ENCODE measurements at places on chromosomes 2 and 18.

DNA sequence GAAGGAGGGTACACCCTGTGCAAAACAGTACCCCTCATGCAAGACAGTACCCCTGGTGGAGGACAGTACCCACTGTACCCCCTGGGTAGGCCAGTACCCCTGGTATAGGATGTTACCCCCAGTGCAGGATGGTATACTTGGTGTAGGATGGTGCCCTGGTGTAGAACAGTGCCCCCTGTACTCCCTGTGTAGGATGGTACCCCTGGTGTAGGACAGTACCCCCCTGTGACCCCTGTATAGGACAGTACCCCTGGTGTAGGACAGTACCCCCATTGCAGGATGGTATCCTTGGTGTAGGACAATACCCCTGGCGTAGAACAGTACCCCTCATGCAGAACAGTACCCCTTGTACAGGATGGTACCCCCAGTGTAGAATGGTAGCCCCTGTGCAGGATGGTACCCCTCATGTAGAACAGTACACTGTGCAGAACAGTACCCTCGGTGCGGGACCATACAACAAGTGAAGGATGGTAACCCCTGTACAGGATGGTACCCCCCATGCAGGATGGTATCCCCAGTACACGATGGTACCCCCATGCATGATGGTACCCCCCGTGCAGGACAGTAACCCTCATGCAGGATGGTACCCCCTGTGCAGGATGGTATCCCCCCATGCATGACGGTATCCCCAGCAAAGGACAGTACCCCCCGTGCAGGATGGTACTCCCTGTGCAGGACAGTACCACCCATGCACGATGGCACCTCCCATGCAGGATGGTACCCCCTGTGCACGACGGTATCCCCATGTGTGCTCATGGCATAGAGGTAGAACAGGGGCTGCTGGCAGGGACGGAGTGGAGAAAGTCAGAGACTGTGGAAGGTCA lies 248.0 kb downstream of the DCDC2C start:
- no peak for DNase-seq

- peak; percentile 6 for DNase-seq
Observed at GRCh38 chr18:48540251-48541025, 1.6 kb downstream of the CTIF start.

- no peak for DNase-seq
Observed at GRCh38 chr2:237900891-237901831, 41.7 kb downstream of the RAMP1 start.

DNA sequence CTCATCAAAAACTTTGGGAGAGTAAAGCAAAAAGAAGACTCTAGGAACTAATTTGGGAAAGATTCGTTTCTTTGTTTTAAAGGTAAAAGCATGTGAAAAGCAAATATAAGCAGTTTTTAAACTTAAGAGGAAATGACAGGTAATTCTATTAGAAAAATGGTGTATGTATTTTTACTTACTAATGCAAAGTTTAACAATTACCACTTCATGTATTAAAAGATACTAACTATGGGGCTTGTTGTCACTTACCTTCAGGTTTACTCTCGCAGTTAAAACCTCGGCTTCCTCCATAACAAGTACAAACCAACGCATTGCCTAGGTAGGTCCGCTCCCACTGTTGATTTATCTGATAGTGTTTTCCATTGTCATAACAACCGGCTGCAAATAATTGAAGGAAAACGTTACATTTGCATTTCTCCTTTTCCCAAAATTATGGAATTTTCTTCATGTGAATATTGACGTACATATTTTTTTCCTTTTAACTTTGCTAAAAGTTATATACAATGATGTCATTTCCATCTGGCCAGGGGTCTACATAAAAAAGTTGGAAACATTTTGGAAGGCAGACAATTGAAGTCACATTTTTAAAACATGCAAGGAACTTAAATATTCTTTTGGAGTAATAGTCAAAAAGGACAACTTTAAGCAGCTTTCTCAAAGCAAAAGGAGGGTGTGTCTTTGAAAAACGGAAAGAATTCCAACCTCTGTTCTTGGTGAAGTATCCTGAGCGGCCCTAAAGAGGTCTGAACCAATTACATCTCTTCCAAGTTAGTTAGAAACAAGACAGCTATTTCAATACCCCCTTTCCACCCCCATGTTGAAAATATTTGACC lies 1.2 kb downstream of the FN1 start:
- no peak for DNase-seq

DNA sequence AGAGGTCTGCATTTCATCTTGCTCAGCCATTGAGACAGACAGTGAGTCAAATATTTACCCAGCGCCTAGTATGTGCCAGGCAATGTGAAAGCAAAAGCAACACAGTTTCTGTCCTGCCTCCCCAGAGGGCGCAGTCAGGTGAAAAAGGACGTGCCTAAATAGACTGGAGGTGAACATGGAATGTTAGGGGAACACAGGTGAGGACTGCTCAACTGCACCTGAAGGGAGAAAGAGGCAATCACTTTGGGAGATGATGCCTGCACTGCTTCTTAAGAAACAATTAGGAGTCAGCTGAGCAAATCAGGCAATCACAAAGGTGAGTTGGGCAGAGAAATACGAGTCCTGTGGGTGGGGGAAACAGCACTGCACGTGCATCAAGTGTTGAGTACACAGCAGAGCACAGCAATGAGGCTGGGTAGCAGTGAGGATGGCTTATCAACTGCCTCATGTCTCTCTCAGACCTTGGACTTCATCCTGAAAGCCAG lies 218.3 kb upstream of the SMAD7 start:
- DNase-seq = peak; percentile 70

DNA sequence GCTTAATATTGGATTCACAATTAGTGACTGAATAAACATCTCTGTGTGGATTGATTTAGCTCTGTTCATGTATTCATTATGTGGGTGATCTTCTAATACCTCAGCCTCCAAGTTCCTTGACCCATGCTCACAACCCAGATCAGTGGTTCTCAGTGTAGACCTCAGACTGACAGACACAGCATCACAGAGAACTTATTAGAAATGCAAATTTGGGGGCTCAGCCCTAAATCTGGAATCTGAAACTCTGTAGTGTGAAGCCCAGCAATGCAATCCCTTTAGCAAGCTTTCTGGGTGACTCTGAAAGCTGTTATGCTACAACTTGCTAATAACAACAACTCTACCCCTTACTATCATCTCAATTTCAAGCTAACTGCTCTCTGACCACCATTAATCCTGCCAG lies 273.1 kb upstream of the FANCL start:
- DNase-seq = no peak

- DNase-seq = peak; percentile 79
Observed at GRCh38 chr2:44955593-44956392, 14.3 kb downstream of the SIX3 start.

DNA sequence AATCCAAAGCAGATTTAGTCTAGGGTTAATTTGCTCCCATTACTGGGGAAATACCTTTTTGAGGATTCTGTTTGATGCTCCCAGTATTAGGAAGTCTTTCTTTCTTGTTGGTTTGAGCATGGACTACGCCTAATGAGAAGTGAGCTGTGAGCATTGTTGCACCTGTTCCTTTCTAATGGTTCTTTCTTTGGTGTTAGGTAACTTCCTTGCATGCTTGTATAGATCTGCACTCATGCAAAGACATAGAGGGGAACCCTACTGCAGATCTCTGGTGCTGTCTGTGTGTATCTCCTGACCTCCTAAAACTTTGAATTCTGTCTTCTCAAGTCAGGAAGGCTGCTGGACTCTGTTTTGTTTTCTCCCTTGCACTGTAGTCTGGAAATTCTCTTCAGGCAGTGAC lies 12.8 kb upstream of the TDRD15 start:
- DNase-seq = no peak

GRCh38 chr2:114046373-114046772 lies 156.5 kb downstream of the ACTR3 start:
- no peak for DNase-seq

DNA sequence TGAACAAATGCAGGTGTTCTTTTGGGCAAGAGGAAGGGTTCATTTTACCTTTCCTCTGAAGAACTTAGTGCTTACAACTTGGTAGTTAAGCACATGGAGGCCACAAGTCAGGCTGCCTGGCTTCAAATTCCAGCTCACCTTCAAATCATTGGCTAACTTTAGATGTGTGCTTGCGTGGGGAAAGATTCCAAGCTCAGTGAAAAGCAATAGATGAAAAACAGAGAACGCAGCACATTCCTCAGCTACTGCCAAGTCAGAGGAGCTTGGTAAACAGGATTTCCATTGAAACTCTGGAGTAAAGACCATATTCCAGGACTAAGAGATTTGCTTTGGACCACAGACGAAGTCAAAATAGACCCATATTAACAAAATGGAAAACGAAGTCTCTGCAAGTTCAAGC lies 96.3 kb upstream of the ASB18 start:
- no peak for DNase-seq

DNA sequence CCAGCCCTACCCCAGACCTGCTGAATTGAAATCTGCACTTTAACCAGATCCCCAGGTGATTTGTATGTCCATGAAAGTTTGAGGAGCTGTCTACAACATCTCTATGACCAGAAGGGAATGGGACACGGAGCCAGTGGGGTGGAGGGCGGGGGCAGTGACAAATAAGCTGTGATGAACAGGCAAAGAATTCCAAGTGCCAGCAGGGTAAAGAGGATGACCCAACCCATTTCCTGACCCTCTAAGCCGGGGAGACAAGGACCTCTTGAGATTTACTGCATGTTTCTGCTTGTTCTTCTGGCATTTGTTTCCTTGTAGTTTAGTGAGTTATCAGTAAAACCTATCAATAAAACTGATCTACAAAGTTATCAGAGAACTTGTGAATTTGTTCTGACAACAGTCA lies 8.7 kb downstream of the TET3 start:
- DNase-seq = no peak

GRCh38 chr2:218648787-218649100 lies 10.7 kb downstream of the ZNF142 start:
- DNase-seq = no peak

DNA sequence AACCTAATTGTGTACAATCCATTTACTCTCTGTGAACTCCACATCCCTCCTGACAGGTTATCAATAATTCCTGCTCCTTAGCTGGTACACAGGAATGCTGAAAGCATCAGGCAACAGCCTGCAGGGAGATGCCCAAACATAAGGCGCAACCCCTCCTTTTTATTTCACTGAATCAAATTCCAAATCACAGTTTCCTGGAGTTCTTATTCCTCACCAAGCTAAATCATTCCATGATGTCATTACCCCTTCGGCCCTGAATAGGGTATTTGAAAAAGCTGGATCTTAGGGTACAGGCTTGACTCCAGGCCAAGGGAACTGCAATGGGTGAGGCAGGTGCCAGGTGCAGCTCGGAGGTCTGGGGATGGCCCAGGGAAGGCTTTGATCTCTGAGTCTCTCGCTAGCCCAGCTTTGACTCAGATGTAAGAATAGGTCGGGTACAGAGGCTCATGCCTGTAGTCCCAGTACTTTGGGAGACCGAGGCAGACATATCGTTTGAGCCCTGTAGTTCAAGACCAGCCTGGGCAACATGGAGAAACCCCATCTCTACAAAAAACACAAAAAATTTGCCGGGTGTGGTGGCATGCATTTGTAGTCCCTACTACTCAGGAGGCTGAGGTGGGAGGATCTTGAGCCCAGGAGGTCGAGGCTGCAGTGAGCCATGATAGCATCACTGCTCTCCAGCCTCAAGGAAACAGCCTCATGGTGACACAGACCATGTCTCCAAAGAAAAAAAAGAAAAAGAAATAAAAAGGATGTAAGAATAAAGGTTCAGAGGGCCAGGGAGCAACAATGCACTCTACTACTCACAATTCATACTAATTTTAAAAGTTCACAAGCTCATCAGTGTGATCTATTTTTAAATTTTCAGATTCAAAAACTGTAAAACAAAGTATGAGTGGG lies 6.8 kb downstream of the FHL2 start:
- DNase-seq = no peak

- no peak for DNase-seq
Observed at GRCh38 chr2:74862020-74862964, 28.4 kb downstream of the HK2 start.

DNA sequence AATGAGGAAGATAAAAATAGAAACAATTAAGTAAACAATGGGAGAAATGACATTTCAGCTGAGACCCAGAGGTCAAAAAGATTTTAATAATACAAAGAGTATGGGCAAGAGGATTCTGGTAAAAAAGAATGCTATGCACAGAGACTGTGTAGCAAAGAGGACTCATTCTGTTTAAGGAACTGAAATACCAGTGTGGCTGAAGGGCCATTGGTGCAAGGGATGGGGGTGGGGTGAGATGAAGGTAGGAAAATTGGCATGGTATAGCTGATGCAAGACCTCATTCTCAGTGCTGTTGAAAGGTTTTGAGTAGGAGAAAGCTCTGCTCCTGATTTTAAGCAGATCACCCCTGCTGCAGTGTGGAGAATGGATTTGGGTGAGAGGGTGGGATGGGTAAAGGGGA lies 10.8 kb downstream of the GALNT1 start:
- no peak for DNase-seq

- no peak for DNase-seq
Observed at GRCh38 chr2:238187618-238188548, 15.6 kb downstream of the ILKAP start.

DNA sequence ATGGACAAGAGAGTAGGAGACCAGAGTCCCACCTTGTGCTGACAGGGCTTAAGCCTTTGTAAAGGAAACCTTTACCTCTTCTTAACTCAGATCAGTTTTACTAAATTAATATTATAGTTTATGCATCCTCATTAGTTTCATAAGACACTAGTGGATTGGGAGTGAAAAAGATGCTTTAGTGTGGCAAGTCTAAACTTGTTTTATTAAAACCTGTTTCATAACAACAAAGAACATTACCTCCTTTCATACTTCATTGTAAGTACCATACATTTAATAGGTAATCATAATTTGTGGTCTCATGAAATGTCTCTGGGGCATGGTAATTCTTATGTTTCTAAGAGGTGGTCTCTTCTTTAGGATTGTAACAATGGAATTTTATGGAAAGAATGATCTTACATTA lies 63.4 kb downstream of the PIKFYVE start:
- no peak for DNase-seq

DNA sequence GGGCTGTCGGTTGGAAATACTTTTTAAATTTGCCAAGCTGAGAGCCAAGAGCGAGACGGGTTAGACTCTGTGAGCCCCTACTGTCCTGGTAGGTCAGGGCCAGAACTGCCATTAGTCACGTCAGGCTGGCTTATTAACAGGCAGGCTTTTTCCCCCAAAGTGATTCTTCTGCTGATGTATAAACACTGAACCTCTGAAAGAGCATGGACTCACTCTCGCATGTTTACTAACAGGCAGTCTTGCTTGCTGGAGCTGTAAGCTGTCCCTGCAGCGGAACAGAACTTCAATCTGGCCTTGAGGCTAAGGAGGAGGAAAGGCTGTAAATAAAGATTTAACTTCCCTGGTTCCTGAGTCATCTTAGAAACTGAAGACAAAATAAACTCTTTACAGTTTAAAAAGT lies 288.4 kb downstream of the PIEZO2 start:
- DNase-seq = no peak

GRCh38 chr2:48508461-48509124 lies 21.4 kb upstream of the STON1 start:
- no peak for DNase-seq

- DNase-seq = no peak
Observed at GRCh38 chr2:124704071-124704925, 679.2 kb downstream of the CNTNAP5 start.

GRCh38 chr18:25831301-25831701 lies 259.1 kb downstream of the SS18 start:
- no peak for DNase-seq
